ENCODE measurements at places on chromosomes 5 and 9. TPM values are rescaled to one million over a fixed set of nuclear protein-coding genes. Genes with fewer than 3 reads are reported as not detected.

DNA sequence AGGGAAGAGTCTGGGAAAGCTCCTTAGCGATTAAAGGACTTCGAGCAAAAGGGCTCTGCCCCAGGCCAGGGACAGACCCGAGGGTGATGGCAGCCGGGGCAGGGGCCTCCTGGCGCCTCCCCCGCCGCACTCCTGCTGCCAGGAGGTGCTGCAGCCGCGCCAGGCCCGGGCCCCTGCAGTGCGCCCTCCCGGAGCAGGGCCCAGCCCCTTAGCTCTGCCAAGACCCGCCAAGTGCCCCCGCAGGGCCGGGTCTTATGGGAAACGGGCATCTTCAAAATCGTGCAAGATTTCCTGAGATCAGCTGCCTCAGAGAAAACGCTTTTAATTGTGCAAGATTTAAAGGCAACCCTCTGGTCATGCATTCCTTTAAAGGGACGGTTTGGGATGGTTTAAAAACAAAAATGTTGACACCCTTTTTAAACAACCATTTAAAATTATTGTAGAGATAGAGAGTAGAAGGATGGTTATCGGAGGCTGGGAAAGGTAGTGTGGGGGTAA lies 52.4 kb downstream of the CDC14B start:
- peaks cover 13% of the 10 kb centered on the region for H3K4me1 ChIP-seq
- peak overlapping the region; percentile 89 for H3K27ac ChIP-seq
- H3K4me3 ChIP-seq, result peak overlapping the region; percentile 74
- no peaks in the 10 kb centered on the region for H3K27me3 ChIP-seq
- no peaks in the 10 kb centered on the region for H3K36me3 ChIP-seq

DNA sequence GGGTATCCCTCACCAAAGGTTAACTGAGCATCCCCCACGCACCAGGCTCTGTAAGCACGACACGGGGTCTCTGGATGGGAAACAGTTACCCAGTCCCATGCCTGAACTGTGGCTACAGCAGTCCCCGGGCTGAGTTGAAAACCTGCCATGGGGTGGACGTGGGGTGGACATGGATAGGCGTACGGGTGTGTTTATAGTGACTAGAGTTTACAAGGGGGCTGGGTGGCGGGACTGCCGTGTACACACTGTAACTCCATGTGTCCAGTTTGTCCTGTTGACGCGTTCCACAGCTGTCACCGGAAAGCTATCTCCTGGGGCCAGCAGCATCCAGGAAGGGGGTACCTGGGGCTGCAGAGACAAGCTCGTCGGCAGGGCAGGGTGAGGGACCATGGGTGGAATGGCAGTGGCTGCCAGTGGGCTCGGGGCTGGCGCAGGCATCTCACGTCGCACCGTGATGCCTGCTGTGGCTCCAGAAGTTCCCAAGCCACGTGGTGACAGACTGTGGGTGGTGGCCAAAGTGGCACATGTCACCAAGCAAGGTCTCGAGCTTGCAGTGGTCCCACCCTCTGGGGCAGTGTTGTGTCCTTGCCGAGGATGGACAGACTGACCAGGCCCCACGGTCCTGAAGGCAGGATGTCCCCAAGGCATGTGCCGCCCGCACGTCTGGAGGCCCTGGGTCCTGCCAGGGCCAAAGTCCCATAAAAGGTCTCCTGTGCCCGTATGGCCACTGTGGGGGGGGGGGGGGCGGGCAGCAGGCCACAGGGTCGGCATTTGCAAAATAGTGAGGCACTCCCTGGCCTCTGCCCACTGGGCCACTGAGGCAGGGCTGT lies 29.3 kb upstream of the RNF130 start:
- H3K36me3 ChIP-seq, result no peaks in the 10 kb centered on the region
- H3K4me1 ChIP-seq, result no peaks in the 10 kb centered on the region
- no peak overlapping the region for H3K27ac ChIP-seq
- H3K4me3 ChIP-seq, result no peak overlapping the region
- no peak for DNase-seq

GRCh38 chr9:15837079-15837679 lies 284.3 kb downstream of the CCDC171 start:
- no peaks in the 10 kb centered on the region for H3K36me3 ChIP-seq
- no peaks in the 10 kb centered on the region for H3K27me3 ChIP-seq

DNA sequence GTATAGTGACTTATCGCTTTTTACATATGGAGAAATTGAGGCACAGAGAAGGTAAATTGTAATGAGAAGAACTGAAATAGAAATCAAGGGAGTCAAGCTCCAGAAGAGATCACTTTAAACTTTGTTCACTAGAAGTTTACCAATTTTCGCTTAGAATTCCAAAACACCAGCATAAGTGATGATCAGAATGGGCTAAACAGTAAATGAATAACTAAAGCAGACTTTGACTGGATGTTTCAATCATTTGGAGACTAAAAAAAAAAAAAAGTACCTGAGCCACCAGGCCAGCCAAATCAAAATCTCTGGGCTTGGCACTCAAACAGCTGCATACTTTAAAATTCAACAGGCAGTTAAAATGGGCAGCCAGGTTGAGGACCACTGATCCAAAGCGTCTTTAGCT lies 38.2 kb upstream of the FYB1 start:
- H3K4me3 ChIP-seq, result no peak overlapping the region
- peaks cover 20% of the 10 kb centered on the region for H3K4me1 ChIP-seq
- no peaks in the 10 kb centered on the region for H3K27me3 ChIP-seq
- H3K36me3 ChIP-seq, result peaks cover 8% of the 10 kb centered on the region
- no peak for DNase-seq
- no peak overlapping the region for H3K27ac ChIP-seq

DNA sequence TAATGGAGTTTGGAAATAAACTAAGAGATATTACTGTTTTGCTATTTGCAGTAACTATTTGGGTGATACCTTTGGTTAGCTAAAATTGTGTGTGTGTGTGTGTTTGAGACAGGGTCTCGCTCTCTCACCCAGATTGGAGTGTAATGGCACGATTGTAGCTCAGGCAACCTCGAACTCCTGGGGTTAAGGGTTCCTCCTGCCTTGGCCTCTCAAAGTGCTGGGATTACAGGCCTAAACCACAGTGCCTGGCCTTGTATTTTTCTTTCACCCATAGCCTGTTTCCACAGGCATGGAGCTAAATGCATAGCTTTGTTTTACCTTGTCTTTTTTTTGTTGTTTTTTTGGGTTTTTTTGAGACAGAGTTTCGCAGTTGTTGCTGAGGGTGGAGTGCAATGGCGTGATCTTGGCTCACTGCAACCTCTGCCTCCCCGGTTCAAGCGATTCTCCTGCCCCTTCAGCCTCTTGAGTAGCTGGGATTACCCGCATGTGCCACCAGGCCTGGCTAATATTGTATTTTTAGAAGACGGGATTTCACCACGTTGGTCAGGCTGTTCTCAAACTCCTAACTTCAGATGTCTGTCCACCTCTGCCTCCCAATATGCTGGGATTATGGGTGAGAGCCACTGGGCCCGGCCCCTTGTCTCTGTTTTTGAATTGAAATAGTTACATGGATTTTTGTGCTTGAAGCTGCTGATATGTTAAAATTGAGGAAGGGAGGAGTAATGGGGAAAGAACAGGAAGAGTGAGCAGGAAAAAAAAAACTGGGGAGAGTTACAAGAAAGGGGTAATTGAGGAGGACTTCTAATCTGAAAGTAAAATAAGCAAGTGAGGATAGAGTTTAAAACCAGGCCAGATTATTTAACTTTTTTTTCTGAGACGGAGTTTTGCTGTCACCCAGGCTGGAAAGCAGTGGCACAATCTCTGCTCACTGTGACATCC lies 5.7 kb downstream of the GPBP1 start:
- H3K4me3 ChIP-seq, result peak overlapping the region; percentile 4
- H3K36me3 ChIP-seq, result peaks cover 17% of the 10 kb centered on the region
- no peak for DNase-seq
- H3K27ac ChIP-seq, result peak overlapping the region; percentile 8
- H3K27me3 ChIP-seq, result no peaks in the 10 kb centered on the region

GRCh38 chr5:31268256-31268655 lies 74.8 kb downstream of the CDH6 start:
- no peak for DNase-seq
- H3K4me3 ChIP-seq, result no peak overlapping the region
- no peaks in the 10 kb centered on the region for H3K27me3 ChIP-seq

Gene C9orf50
- not detected for total RNA-seq
